ENCODE measurements at places on chromosomes 12 and 14.

GRCh38 chr12:54544743-54545142, 4.7 kb upstream of the PDE1B start:
- DNase-seq, result no peak

DNA sequence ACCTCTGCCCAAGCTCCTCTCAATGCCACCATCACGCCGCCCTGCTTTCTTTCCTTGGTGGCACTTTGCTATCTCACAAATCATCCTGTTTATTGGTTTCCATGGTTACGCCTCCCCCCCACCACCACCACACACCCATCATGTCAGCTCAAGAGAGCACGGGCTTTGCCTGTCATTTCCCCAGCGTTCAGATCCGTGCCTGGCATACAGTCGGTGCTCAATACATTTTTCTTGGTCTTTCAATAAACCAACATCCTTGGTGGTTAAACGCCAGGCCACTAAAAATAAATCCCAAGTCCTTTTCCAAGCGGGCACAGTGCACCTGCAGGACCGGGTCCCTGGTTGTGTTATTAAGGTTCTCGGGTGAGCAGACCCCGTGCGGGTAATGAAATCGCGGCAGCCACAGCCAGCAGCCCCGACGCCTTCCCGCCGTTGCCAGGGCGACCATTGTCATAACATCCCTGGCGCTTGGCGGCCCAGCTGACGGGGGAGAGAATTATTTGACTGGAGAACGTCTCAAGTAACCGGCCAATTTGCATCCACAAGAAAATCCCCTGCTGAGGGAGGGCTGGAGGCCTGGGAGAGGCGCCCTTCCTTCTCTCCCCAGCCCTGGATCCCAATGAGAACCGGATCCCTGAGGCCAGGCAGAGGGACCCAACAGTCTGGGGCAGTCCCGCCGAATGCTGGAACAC, 92.9 kb downstream of the KSR2 start:
- DNase-seq, result no peak

- no peak for DNase-seq
These were observed 35.8 kb upstream of the PRKAB1 start for GRCh38 chr12:119631930-119632678.

- DNase-seq, result no peak
These were observed 14.3 kb upstream of the ZFP36L1 start for GRCh38 chr14:68807148-68807600.

DNA sequence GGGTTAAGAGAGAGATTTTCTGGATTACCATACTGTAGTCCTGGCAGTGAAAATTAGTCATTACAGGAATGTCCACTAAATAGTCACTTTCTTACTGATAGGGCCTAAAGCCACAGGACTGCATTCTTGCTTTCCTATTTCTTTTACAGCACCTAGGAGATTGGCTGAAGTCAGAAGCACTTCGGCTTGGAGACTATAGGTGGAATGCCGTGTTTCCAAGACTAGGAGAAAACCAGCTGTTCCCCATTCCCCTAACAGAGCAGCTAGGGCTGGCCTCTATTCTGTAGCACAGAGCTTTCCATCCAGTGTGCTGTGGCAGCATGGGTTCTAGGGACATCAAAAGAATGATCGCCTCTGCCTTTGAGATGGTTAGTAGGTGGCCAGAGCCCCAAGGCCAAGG, 15.1 kb downstream of the PIGH start:
- no peak for DNase-seq

- DNase-seq, result no peak
These were observed 124.0 kb upstream of the EVL start for GRCh38 chr14:99941211-99941610.

DNA sequence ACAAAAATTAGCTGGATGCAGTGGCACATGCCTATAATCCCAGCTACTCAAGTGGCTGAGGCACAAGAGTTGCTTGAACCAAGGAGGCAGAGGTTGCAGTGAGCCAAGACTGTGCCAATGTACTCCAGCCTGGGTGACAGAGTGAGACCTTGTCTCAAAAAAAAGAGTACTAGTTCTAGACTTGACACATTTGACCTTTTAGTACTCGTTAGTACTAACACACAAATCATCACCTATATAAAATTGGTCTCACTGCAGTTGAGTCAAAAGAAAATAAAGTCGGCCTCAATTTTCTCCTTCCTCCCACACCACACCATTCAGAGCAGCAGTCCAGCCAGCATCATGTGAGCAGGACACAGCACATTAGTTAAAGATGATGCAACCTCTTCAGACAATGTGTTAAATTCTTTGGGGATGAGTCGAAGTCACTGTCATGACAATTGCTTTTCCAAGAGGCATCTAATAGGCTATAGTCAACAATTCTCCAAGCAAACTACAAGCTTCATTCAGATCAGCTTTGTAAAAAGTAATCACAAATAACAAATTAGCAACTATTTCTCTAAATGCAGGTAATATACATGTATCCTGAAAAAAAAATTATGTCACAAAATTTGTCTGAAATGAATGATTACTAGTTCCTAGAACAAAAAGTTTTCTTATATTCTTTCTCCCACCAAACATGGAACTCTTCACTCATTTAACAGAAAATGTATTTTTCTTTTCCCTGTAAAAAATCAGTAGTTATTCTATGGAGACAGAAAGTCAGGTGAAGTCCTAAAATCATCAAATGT, 55.6 kb downstream of the CLIP1 start:
- DNase-seq, result no peak

GRCh38 chr14:23104591-23105347, at the start of gene CIROP:
Gene CIROP, minus strand, starts transcription at chr14:23104989. Its CDS starts 69 bp downstream, at chr14:23104920.
- DNase-seq, result no peak

- no peak for DNase-seq
These were observed 88.5 kb downstream of the TSPAN8 start for GRCh38 chr12:71069311-71069710.

- no peak for DNase-seq
These were observed 336.8 kb downstream of the LRIG3 start for GRCh38 chr12:58583529-58583928.

GRCh38 chr12:2785017-2785416, 9.8 kb upstream of the FKBP4 start:
- no peak for DNase-seq

GRCh38 chr12:110649341-110649847, 35.5 kb downstream of the TCTN1 start:
- DNase-seq, result no peak
